ENCODE measurements at places on chromosomes 3 and 15.

- DNase-seq: no peak
Measured at GRCh38 chr3:50124800-50125178, 30.3 kb upstream of the SEMA3F start.

- no peak for DNase-seq
Measured at GRCh38 chr3:71258526-71258925, 325.0 kb downstream of the FOXP1 start.

DNA sequence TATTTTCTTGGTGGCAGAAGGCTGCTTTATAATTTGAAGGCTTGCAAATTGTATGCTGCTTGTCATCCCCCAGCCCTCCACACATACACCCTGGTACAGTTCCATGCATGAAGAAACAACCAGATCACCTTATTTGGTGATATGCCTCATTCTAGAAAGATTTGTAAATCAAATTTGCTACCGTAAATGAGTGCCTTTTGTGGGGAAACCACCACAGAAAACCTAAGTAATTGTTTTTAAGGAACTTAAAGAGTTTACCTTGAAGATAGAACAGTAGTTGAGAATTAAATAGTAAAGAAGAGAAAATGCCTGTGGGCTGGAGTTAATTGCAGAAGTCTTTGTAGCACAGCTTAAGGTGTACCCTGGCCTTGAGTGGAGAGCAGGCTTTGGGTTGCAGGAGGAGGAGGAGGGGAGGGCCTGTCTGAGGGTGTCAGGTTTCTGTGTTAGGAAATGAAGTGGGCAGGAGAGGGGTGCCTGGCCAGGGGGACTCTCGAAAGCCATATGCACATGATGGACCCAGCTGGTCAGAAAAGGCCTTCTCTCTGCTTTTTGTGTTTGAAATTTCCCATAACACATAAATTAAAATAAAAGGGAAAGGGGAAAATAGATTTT, 6.9 kb downstream of the NIPA2 start:
- no peak for DNase-seq

GRCh38 chr3:100020876-100021644, 93.2 kb downstream of the FILIP1L start:
- DNase-seq: no peak

GRCh38 chr3:45861043-45861719, 19.3 kb upstream of the LZTFL1 start:
- DNase-seq: no peak

DNA sequence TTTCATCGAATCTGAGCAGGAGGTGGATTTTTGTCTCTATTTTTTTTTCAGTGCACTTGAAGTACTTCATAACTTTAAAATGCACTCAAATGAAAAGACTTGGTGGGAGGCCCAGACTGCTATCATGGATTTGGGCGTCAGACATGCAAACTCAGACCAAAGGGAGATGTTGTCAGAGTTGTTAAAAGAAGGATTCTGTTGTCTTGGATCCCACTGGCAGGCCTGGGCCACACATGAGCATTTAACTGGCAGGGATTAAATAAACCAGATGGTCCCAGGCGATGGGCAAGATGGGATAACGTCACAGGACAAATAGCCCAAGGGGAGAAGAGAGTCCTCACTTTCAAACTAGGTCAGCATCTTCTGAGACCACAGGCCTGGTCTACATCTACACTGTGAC, 15.4 kb downstream of the RTP1 start:
- DNase-seq: no peak

DNA sequence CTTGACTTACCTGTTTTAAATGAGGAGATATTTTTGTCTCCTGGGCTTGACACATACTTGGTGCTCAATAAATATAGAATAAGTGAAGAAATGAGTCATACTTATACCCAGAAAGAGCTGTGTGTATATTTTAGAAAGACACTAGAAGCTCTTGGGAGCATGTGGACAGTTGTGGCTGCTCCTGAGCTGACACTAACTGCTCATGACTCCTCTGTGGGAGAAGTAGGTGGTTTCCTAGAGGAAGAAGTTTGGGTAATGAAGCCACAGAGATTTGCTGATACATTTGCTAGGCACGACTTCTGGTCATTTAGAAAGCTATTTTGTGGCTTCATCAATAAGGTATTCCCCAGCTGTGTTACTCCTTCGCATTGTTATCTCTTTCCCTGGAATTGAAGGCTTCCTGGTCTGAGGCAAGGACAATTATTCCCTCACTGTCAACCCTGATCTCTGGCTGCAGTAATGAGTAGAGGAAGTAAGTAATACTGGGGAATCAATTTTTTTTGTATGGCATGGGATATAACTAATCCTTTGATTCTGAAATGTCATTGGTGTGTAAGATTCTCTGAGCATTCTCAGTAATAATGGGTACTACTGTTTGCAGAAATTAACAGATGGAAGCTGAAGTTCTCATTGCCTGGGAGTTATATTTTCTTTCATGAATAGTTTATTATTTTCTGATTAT, 79.6 kb upstream of the DCBLD2 start:
- DNase-seq: no peak

- DNase-seq: no peak
Measured at GRCh38 chr15:78837543-78837942, 26.3 kb upstream of the ADAMTS7 start.

DNA sequence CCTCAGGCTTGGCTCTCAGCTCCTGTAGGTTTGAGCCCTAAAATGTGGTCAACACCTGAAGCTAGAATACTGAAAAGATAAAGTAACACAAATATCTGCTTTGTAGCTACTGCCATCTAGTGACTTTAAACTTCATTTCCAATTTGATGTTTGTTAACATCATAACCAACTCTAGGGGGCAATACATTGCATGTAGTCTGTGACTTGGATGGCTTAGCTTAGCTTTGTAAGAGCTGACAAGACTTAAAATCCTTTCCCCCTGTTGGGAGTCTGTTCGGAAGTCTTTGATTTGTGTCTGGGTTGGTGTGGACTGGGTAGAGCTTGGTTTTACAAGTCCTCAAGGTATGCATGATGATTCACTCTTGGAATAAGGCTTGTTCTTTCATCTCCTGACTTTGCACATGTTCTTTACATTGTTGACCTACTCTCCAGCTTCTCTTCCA, 51.7 kb downstream of the SCN11A start:
- peak; percentile 24 for DNase-seq

DNA sequence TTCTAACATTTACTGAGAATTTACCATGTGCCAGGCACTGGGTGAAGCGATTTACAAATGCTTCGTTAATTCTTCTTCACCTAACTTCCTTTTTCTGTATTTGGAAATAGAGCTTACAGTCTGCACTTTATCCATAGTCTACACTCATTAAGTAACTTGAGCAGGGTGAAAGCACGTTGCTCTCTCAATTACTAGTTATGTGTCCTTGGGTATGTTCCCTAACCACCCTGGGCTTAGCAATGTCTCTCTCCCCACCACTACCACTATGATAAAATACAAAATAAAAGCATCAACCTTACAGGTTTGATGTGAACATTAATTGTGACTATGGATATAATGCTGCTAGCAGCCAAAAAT, 172.9 kb upstream of the SLC2A2 start:
- DNase-seq: no peak

DNA sequence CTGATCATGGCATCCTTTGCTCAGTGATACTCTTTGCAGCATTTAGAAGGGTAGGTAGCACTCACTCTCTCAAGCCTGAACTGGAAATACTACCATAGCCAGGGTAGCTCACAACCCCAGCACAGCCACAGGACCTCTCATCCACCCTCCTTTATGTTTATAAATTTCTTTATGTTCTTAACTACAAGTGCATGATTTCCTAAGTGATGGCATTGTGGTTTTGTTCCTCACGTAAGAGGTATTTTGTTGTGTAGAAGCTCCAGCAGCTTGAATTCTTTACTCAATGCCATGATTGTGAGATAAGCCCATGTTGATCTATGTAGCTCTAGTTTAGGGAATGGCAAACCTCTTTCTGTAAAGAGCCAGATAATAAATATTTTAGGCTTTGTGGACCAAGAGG, 7.9 kb upstream of the RTP3 start:
- peak; percentile 81 for DNase-seq

- DNase-seq: no peak
Measured at GRCh38 chr15:95078003-95078402, 846.6 kb downstream of the MCTP2 start.

GRCh38 chr15:86205096-86205495, 125.4 kb downstream of the AGBL1 start:
- DNase-seq: no peak

All from AG04449 (cell line).